NCI-H446 treated with DMSO at 0.1 percent for 48 hours (cell line): ENCODE measurements at places on chromosomes 11 and 22.

- DNase-seq: peak; percentile 72
These were observed 111.0 kb upstream of the ARHGAP42 start for GRCh38 chr11:100575860-100576717.

- DNase-seq: no peak
These were observed 539.2 kb downstream of the MN1 start for GRCh38 chr22:27262361-27262760.

DNA sequence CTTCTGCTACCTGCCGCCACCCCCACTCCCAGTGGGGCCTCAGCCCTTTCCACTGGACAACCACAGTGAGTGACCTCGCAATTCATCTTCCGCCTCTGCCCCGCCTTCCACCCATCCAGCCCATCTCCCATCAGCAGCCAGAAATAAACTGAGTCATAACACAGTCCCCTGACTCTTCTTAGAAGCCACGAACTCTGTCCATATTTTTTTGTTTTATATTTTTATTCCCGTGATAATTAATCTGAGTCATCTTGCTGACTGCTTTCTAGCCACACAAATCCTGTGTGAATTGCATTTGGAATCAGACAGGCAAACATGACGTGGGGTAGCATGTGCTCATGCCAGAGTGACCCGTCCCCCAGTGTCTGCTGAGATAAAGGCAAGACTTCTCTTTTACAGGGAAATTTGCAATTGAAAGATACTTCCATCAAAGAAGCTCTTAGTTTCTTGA lies 7.0 kb downstream of the FADD start:
- DNase-seq: no peak

DNA sequence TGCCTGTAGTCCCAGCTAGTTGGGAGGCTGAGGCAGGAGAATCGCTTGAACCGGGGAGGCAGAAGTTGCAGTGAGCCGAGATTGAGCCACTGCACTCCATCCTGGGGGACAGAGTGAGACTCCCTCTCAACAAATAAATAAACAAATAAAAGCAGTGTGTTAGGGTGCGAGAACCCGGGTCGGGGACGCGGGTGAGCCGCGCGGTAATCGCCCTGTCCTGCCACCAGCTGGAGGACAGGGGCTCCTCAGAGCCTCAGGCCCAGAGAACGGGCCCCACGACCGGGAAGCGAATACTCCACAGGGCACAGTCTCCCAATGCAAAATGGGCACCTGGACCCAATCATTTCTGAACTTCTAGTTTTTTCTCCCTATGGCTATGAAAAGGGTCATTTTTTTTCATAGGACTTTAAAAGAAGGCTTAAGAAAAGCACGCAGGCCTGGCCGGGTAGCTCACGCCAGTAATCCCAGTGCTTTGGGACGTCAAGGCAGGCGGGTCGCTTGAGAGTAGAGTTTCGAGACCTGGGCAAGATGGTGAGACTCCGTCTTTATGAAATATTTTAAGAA lies 744 bp upstream of the MCM5 start:
- DNase-seq: no peak

DNA sequence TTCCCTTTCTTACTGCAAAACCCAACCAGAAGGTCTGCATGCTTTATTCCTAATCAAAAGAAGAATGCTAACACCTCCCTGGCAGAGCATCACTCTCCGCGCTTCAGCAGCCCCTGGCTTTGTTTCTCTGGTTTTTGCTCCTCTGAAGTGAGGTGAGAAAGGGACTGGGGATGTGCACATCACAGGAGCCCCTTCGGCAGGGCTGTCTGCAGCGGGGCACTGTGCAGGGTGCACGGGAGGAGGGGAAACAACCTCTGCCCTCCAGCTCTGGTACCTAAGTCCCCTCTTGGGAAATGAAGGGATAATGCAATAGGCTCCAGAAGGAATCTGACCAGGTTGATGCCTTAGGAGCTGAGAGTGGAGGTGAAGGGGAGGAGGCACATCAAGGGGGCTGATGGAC lies 312.7 kb downstream of the NTM start:
- DNase-seq: no peak

- DNase-seq: no peak
These were observed 417.8 kb upstream of the CCDC179 start for GRCh38 chr11:23278121-23278520.

- peak; percentile 23 for DNase-seq
These were observed 5.3 kb upstream of the LRRN4CL start for GRCh38 chr11:62694455-62695167.

- peak; percentile 21 for DNase-seq
These were observed 34.4 kb downstream of the HIRA start for GRCh38 chr22:19396934-19397733.

- no peak for DNase-seq
These were observed 705.4 kb upstream of the TENM4 start for GRCh38 chr11:80146232-80146631.

DNA sequence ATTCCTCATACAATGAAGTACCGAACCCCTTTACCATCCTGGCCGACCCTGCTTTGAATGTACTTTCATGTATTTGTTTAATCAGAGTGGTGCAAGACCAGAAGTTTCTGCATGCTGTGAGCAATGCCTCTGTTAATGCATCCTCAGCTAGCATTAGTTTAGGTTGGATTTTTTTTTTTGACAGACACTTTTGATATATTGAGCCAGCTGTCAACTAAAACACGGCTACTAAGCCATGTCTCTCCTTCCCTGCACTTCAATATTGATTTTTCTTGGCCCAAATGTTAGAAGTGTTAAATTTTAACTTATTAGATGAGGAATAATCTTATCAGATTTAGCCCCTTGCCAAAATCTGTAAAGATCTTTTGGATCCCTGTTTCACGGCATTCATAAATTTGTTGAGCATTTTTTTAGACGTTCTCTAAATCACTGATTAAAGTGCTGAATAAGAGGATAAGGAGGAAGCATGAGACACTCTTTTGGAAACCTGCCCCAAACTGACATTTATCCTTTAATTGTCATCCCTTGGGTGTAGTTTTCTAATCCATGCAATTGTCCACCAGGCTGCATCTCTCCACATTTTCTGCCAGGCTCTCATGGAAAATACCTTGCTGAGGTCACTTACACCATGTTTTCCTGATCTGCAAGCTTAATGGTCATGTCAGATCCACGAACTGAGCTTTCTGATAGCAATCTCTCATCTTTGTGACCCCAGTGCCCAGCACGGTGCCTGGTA lies 130.7 kb downstream of the FEZ1 start:
- no peak for DNase-seq

DNA sequence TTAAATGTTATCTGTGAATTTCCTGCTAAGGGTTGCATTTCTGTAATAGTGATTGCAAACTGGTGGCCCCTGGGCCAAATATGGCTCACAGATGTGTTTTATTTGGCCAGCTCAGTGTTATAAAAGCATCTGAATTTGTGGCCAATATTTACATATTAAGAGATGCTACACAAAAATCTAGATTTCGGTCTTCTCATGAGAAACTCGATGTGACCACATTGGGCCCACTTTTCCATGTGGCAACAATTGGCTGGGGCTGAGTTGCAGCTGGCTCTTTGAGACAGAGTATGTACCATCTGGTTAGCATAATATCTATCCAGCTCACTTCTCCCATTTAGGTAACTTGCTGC lies 244.5 kb upstream of the POU2AF2 start:
- DNase-seq: peak; percentile 14

- DNase-seq: no peak
These were observed 4.8 kb downstream of the BEST1 start for GRCh38 chr11:61954851-61955421.

GRCh38 chr22:31179345-31179744 lies 19.4 kb downstream of the RNF185 start:
- DNase-seq: peak; percentile 41

DNA sequence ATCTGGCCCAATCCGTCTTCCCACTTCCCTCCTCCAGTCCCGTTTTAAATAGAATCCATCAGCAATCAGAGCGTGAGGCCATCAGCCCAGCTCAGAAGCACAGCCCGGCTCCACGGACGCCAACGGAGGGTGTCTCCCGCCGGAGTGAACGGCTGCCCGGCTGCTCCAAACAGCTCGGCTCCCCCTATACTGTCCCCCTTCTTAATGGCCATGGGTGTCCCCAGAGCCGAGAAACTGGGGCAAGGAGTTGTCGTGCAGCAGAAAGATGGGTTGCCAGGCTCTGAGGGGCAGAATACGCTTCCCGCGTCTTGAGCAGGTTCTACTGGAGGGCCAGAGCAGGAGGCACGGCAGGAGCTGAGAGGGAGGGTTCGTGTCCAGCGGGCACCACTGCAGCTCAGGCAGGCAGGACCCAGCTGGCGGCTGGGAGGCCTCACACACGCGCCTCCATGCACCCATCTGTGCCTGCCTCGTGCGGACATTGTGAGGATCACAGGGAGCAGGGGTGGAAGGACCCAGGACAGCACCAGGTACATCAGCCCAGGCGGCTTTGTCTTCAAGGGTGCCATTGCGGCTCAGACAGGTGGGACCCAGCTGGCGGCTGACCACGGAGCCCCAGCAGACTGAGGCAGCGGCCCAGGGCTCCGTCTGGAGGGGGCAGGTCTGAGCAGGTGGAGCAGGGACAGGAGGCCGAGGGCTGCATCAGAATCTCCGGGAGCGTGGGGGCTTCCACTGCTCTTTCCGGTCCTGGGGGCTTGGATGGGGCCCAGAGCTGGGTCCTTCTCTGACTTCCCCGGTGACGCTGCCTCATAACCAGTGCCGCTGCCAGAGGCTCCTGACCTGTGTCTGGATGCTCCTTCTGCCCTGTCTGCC lies 882.7 kb downstream of the BRD1 start:
- DNase-seq: no peak

DNA sequence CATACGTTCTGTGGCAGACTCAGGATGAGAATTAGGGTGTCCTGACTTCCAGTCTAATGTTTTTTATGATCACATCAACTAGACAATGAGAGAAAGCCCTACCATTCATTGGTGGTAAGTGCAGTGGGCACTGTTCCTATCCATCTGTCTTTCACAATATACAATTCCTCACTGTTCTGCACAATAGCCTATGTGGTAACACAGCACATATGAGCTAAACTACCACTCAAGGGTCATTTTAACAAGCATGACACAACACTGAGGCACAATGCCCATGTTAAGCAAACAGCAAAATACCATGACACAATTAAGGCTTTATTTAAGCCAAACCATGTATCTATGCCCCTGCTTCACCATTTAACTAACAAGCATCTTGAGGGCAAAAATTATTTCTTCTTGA lies 52.3 kb downstream of the SIK3 start:
- no peak for DNase-seq

- DNase-seq: no peak
These were observed 20.6 kb upstream of the RAPSN start for GRCh38 chr11:47469361-47470179.

DNA sequence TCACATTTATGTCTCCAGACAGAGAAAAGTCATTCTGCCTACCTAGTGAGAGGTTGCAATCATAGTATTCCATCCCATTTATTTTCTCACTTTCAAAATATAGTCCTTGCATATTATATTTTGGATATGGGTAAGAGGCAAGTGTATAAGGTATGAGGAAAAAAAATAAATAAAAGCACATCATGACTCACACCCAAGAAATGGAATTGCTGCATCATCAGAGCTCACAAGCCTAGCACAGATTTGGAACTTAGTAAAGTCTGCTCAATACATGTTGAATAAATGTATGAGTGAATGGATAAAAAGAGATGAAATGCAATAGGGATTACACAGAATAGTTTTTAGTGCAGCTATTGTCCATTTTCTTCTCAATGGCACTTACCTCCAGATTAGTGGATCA lies 2.5 kb upstream of the OR51G1 start:
- no peak for DNase-seq

- DNase-seq: no peak
These were observed 1.2 kb downstream of the RAB6A start for GRCh38 chr11:73759610-73760134.

GRCh38 chr11:75814363-75814676 lies 690 bp upstream of the UVRAG start:
- no peak for DNase-seq

GRCh38 chr11:70109006-70109405 lies 30.9 kb downstream of the ANO1 start:
- DNase-seq: no peak

DNA sequence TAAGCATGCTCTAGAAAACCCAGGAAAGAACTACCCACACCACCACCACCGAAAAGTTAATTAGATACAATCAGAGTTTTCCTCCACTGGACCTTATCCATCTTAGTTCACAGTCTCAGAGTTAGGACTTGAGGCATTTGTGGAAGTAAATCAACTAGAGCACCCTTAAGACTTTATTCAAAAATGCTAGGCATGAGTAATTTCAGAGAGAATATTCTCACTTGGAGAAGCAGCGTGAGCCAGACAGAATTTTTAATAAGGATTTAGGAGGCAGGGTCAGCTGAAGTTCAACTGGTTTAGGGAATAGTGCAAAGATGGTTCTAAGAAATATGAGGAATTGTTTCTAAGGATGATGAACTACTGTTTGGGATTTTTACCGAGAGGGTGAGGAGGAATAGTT lies 1.2 kb upstream of the OLFML1 start:
- no peak for DNase-seq

GRCh38 chr22:35629406-35630216 lies 12.5 kb upstream of the MB start:
- no peak for DNase-seq

GRCh38 chr11:122162095-122162494 lies 46.1 kb upstream of the BLID start:
- DNase-seq: no peak
